T follicular helper cell (primary cell): ENCODE measurements at places on chromosomes 12 and 14.

- DNase-seq = no peak
Measured at GRCh38 chr14:28876572-28876945, 110.0 kb downstream of the FOXG1 start.

GRCh38 chr12:52763036-52763659, 14.0 kb downstream of the KRT76 start:
- DNase-seq = no peak

GRCh38 chr12:7966563-7966962, 30.6 kb upstream of the SLC2A3 start:
- DNase-seq = no peak

DNA sequence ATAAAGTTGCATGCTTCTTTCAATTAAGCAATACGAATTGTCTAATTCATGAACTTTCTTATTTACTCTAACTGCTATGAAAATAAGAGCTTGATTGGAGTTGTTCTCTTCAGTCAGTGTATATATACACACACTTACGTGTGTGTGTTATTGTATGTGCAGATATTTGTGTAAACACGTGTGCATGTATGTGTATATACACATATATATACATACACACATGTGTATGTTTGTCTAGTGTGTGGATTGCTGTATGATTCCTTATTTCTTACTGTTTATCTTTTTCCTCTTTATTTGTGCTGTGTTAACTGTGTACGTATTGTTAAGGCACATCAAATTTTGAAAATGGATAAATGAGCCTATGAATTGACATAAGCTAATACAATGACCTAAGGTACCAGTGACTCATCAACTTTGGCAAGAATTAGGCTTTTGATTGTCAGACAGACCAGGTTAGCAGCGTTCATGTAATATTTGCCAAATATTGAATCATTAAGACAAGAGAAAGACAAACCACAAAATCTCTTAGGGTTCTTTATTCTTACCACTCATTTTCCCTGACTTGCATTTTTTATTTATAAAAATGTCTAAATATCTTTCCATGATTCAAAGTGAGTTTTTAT, 423.9 kb downstream of the SOX5 start:
- DNase-seq = no peak

DNA sequence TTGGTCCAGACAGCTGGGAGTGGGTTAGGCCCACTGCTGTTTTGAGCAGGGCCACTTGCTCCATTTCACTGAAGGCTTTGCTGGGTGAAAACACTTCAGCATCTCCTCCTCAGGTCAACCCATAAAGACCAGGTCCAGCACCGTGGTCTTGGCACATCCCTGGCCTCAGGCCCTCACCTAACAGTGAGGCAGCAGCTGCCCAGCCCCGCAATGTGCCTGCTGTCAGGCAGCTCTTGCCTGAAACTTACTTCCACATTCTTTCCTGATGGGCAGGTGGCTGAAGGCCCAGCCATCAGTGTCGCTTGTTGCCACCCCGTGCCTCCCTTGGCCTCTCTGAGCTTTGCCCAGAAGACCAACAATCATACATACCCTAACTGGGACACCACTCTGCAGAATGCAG, 54.4 kb downstream of the ANAPC7 start:
- DNase-seq = no peak

DNA sequence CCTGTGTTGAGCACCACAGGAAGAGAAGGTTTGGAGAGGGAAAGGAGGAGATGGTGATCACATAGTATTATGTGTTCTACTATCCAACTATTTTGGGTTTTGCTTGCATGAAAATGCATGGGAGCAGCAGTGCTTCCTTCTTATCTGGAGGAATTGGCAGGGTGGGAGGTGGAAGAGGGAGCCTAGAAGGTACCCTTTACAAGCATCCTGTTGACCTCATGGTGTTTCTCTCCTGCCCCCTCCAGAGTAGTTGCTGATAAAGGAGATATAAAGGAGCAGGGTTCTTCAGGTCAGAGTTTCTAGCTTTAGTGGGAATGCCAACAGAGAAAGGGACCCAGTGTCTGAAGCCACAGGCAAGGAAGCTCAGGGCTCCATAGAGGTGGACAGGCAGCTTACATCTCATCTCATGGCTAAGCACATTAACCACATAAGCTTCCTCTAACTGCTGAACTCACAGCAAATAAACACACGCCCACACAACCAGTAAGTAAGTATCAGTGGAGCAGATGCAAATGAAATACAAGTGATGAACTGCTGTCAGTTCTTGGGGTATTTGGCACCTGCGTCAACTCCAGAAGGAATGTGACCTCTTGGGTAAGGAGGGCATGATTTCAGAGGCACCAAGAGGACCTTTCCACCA, 174.2 kb upstream of the SLC38A2 start:
- DNase-seq = no peak
